ENCODE measurements at places on chromosomes 13 and 19.

DNA sequence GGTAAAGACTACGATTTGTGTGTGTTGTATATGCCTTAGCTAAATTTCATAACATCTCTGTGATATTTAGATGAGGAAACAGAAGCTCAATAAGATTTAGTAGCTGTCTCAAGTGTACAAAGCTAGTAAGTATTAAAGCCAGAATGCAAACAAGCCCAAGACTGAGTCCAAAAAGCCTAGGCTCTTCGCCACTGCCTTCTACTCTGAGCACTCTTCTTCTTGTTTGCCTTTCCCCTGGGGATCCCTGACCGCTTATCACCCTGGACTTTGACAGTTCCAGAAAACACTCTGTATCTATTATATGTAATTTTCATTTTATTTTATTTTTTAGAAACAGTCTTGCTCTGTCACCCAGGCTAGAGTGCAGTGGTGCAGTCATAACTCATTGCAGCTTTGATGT, 5.8 kb downstream of the TM9SF2 start:
- no peak for DNase-seq

DNA sequence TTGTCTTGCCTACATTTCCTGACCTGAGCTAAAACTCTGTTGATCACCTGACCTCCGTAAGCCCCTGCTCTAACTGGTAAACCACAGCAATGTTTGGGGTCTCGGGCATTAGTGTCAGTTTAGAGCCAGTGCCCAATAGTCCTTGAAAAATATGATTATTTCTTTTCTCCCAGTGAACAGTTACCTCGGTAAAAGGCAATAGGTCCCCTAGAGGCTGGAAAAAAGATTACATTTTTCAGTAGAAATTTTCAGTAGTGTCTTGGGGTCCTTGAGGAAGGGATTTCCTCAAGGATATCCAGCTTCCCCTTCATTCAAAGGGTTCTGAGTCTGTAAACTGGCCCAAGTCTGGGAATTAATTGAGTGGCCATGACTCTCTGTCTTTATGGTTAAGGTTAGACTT, 177.5 kb downstream of the SLC7A1 start:
- DNase-seq: no peak

- no peak for DNase-seq
These were observed 8.5 kb upstream of the CEACAM5 start for GRCh38 chr19:41699968-41700323.

DNA sequence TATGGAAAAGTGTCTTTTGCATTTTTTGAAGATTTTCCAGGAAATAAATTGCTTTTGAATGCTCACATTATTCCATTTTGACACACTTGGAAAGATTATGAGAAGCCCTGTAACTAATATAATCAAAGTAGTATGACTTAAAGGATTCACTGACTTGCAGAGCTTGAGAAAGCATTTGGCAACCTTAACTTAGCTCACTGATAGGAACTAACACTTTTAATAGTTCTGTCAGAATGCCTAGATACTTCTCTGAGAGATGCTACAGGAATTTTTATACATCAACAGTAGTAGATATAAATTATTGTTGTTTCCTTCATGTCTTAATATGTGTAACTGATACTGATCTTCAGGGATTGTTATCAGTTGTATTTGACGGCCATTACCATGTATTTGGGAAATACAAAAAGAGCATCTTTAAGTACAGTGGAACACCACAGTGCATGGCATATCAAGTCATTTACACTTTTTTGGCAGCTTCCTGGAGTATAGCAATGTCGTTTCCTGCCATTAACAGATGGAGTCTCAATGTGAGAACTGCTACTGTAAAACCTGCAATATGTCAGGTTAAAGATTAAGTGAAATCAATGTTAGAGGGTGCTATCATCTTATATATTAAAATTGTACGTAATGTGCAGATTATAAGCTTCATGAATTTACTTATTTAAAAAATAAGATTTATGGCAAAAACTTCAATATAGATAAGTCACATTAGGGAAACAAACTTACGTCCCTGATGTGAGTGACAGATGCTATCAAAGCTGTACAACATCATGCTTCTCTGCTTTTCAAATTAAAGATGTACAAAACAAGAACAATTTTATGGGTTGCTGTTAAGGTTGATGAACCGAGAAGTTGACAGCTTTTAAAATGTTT, 1159.8 kb upstream of the MIR17HG start:
- DNase-seq: no peak

DNA sequence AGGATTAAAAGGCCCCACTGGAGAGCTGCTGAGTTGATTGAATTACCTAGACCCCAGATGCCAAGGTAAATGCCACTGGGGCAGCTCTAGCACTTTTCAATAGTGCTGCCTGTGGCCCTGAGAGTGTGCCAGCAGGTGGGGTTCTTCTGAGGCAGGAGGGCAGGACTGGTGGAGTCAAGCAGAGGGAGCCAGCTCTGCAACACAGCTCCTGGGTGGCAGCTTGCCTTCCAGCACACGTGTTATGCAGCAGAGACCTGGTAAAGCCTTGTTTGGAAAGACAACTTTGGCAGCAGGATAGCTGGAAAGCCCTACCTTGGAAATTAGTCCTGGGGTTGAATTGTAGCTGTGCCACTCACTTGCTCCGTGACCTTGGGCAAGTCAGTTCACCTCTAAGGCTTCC, 306.6 kb downstream of the ATP8A2 start:
- DNase-seq: no peak

DNA sequence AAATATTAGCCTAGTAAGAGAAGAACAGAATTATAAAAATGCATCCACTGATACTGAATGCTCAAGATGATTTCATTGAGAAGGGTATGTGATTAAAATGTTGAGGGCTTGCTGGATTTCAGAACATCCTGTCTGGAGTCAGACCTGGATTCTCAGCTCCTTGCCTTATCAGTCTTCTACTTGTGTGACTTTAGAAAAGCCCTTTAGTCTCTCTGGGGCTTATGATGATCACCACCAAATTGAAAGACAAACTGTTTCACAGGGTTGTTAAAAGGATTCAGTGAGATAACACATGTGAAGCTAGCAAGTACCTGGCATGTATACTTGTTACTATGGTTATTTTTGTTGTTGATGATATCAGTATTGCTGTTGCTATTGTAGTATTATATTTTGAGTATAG, 118.4 kb downstream of the GPC6 start:
- DNase-seq: no peak

DNA sequence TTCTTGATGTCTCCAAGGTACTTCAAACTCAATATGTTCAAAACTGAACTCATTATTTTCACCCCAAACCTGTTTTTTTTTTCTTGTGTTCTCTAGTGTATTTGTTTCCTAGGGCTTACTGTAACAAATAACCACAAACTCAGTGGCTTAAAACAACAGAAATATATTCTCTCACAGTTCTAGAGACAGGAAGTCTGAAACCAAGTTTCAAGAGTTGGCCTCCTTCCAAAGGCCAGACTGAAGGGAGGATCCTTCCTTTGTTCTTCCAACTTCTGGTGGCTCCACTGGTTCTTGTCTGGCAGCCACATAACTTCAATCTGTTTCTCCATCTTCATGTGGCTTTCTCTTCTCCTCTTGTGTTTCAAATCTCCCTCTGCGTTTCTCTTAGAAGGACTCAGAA, 62.0 kb upstream of the PDCD5 start:
- no peak for DNase-seq

- no peak for DNase-seq
These were observed 116.9 kb upstream of the EDNRB start for GRCh38 chr13:78035500-78035899.

DNA sequence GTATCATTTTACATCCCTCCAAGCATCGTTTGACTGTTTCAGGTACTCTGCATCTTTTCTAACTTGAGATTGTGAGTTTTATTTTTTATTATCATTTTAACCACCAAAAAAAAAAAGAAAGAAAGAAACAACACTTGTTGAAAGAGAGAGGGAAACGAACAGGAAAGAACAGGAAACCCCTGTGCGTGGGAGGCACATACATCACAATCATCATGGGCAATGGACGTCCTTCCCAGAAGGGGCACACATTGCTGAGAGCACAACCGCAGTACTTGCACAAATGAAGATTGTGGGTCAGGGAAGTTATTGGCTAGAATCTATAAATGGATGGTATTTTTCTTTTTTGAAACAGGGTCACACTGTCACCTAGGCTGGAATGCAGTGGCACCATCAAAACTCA, 1.7 kb downstream of the CLC start:
- no peak for DNase-seq

DNA sequence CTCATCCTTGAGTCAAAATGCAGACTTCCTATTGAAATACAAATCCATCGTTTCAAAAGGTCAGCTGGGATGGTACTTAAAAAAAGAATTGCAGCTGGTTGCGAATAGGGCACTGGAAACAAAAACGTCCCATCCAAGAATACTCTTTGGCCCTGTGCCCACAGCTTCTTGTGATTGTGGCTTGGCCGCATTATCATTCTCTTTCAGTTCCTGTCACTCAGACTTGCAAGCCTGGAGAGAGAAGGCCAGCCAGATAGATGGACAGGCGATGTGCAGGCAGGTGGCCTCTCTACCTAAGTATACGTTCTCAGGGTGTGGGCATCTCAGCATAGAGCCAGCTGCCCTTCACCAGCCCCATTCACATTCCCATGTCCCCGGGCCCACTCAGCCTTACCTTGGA, 208.5 kb upstream of the ZNF536 start:
- DNase-seq: no peak

- DNase-seq: no peak
These were observed 56.2 kb upstream of the UBE2L5 start for GRCh38 chr13:30366088-30366487.

GRCh38 chr13:40208517-40208916, 457.9 kb downstream of the FOXO1 start:
- no peak for DNase-seq

GRCh38 chr19:1088416-1089010, 6.7 kb downstream of the POLR2E start:
- no peak for DNase-seq

GRCh38 chr19:7524523-7524922, 2.1 kb downstream of the MCOLN1 start:
- DNase-seq: no peak

GRCh38 chr13:76189882-76190519, 553.9 kb downstream of the LMO7 start:
- DNase-seq: no peak

GRCh38 chr19:51971624-51972023, 15.0 kb downstream of the ZNF350 start:
- DNase-seq: no peak

- DNase-seq: no peak
These were observed 33.0 kb upstream of the VSTM2B start for GRCh38 chr19:29492769-29493168.

GRCh38 chr13:47306991-47307390, 410.1 kb upstream of the HTR2A start:
- DNase-seq: no peak

DNA sequence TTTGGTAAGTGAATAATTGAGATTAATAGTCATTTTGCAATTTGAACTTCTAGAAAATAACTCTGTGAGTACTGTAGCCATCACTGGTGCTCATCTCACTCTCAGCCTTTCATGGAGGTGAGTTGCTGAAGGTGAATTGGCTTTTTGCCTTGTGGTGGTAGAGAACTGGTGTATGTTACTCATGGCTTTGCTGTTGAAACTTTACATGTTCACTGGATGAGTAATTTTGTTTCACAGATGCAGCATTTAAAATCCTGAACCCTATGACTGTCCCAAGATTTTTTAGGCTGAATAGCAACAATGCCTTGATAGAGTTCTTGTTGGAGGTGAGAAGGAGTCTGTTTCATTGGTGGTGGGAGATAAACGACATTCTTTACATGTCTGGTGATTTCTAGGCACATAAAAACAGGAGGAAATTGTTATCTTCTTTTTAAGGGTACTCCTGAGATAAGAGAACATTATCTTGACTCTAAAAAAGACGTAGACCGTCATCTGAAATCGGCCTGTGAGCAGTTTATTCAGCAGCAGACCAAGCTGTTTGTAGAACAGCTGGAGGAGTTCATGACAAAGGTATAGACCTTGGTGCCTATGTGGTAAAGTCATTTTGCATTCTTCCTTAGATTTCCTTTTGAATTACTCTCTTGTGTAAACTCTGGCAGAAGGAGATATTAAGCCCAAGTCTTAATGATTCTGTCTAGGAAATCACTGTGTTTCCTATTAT, 53.9 kb downstream of the COG3 start:
- no peak for DNase-seq

GRCh38 chr19:44925114-44925891, 10.9 kb downstream of the APOC1 start:
- no peak for DNase-seq

- no peak for DNase-seq
These were observed 96.3 kb upstream of the FNDC3A start for GRCh38 chr13:48879432-48879831.

GRCh38 chr19:35037716-35038622, 3.6 kb upstream of the HPN start:
- no peak for DNase-seq

GRCh38 chr13:90793261-90793820, 554.1 kb upstream of the MIR17HG start:
- DNase-seq: no peak

DNA sequence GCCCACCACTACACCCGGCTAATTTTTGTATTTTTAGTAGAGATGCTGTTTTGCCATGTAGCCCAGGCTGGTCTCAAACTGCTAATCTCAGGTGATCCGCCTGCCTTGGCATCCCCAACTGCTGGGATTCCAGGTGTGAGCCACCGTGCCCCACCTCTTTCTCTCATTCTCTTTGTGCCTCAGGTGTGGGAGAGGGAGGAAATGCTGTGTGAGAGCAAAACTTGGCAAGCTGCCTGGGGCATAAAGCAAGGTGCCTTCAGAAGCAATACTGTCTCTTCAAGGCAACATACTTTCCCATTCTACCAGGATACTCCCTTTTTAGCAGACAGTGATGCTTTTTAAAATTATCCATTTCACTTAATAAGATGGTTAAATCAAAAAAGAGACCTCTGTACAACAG, 53.2 kb upstream of the RFC3 start:
- DNase-seq: no peak

- no peak for DNase-seq
These were observed 7.2 kb downstream of the ZNF708 start for GRCh38 chr19:21321996-21322395.

DNA sequence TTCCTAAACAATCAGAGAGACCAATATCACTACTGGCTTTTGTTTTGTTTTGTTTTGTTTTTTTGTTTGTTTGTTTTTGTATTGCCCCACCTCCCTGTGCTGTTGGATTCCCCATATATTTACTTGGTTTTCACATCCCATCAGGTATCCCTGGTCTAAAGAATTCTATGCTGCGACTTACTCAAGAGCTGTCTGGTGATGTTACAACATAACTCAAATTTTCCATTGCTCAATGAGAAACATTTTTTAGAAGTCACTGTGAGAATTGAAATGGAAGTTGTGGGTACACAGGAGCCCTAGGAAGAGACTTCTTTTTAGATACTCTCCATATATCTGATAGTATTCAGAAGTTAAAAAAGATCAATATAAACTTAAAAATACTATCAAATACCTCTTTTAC, 181.4 kb downstream of the KLF5 start:
- no peak for DNase-seq

DNA sequence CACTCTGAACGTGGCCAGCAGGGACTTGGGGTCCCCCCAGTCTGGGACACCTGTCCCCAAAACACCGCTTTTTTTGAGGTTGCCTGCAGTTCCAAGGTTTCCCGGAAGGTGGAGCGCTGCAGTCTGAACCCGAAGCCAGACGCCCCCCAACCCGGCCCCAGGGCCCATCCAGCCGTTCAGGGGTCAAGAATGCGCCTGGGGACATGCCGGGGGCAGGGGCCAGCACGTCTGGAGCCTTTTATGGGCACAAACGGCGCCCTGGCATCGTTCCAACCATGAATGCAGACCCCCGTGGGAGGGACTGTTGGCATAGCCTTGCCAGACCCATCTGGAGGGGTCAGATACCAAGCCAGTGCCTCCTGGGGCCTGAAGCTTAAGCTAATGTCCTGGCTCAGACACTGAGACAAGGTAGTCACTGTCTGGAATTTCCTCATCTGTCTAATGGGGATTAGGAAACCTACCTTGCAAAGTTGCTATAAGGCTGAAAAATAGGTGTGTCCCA, 6.9 kb downstream of the S1PR5 start:
- no peak for DNase-seq

Measured in iPS DF 6.9 (cell line).